ENCODE measurements at places on chromosomes 7 and 10.

- DNase-seq: no peak
Observed at GRCh38 chr10:78467496-78468106, 433.9 kb downstream of the RPS24 start.

DNA sequence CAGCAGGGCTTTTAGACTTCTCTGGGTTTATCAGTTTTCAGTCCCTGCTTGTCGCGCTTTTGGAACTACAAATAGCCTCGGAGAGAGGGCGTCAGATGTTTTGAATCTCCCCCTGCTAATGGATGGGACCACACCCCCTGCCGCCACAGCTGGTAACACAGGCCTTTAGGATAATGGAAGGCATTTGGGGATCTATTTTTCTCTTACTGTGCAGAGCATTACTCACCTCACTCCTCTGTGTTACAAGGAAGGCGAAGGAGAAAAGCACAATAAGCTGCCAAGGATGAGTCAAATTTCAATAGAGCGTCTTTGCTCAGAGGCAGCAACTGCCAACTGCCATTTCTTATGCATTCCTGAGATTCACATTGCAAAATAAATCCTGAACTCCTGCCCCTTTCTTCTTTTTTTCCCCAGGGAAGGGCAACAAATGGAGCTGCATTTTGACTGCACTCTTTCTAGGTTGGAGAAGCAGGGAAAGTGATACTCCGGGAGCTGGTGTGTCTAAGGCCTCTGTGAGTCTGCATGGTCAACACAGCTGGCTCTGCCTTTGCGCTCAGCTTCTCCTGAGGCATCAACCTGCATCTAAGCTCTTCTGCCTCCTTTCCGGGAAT, 31.5 kb upstream of the SMNDC1 start:
- no peak for DNase-seq

- no peak for DNase-seq
Observed at GRCh38 chr7:106426803-106427202, 142.0 kb upstream of the NAMPT start.

- DNase-seq: no peak
Observed at GRCh38 chr7:134394056-134394455, 64.8 kb downstream of the AKR1B1 start.

GRCh38 chr7:5426226-5426475, 2.5 kb upstream of the TNRC18 start:
- no peak for DNase-seq

GRCh38 chr10:66746246-66746645, 179.6 kb upstream of the LRRTM3 start:
- no peak for DNase-seq

DNA sequence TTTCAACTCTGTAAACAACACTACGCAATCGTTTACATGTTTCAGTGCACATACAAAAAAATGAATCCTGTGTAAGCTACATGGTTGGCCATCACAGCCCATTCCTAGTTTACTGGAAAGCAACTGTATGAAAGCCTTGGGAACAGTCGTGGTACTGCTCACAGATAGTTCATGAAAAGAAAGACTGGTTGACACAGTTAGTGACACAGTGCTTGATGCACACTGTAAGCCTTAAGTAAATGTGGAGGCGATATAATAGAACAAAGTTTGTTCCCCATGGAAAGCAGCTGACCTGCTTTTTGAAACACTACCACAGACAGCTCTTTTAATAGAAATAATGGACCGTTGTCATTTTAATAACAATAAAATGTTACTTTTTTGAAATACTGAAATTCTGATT, 5.1 kb downstream of the CACNA2D1 start:
- DNase-seq: no peak

DNA sequence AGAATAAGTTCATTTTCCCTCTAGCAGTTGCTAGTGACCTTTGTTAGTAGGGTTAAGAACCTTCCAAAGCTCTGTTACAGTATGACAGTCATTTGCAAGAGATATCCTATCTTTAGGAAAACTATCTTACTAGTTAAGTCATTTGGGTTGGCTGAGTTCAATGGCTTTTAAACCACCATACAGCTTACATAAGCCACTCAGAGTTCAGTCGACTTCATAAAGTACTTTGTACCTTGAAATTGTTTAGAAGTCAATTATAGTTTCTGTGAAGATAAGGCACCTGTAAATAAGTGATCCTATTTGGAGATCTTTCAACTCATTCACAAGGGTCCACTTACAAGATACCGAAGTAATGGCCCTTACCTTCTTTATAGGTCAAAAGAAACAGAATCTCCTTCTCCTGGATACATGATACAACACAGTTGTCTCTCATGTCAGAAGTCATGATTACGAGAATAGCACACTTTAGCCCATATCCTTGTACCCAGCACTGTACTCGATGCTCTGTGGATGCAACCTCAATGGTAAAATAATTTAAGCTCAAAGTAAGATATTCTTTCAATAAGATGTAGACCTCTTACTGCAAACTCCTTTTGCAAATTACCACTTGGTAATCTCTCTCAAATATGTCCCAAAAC, 11.9 kb upstream of the ABCC2 start:
- DNase-seq: no peak

GRCh38 chr10:21280971-21281572, 244.4 kb downstream of the SKIDA1 start:
- DNase-seq: no peak

- no peak for DNase-seq
Observed at GRCh38 chr7:86833360-86833759, 189.7 kb downstream of the GRM3 start.

DNA sequence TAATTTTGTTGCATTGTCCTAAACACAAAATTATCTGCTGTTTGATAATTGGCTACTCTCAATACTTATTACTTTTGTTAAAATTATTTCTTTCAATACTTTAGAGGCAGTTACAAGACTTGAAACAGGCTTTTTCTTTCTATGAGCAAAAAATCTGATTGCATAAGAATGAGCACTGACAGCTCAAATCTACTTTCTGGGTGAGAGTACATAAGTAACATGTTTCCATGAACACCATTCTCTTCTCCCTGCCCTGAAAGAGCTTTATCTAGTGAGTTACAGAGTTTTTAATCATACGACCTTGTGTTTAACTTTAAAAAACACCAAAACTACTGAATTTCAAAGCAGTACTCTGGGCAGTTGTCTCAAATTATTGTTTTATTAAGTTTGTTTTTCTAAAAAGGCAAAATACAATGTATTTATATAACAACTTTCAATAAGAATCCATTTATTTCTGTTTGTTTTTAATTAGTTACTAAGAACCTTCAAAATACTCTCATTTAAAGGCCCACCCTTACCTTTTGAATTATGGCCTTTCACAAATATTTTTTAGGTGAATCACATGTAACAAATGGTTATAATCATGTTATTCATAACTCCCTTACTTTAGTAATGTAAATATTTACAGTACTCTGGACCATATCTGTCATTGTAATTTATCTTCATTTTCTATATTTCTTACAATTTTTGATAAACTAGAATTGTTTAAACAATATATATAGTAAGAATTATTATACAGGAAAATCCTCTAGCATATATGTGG, 23.0 kb upstream of the TFAM start:
- no peak for DNase-seq

DNA sequence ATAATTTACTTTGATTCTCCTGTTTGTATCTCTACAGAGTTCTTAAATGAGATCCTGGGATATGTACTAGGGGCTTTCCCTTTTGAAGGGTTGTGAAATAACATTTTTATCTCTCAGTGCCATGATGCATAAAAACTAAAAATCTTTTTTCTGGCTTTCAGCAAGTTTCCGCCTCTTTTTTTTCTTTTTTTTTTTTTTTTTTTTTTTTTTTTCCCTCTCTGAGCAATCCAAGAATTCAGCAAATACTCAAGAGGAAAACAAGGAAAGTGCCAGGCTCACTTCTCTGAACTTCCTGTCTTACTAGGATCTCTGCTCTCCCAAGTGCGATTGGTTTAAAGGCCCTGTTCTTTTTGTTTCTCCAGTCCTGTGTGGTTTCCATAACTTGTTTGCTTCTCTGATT, 79.9 kb downstream of the HYCC1 start:
- no peak for DNase-seq

- no peak for DNase-seq
Observed at GRCh38 chr7:47097431-47097830, 484.5 kb downstream of the TNS3 start.

DNA sequence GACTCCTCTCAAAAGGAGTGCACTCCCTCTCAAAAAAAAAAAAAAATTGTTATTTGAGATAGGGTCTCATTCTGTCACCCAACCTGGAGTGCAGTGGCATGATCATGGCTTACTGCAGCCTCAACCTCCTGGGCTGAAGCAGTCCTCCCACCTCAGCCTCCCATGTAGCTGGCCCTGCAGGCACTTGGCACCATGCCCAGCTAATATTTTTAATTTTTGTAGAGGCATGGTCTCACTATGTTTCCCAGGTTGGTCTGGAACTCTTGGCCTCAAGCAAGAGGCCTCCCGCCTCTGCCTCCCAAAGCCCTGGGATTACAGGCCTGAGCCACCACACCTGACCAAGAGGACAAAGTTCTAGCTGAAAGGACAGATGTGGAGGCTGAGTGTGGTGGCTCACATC, 120.3 kb downstream of the EPC1 start:
- DNase-seq: no peak

All from activated naive CD4-positive, alpha-beta T cell (primary cell).